ENCODE measurements at places on chromosomes 2 and 18.

DNA sequence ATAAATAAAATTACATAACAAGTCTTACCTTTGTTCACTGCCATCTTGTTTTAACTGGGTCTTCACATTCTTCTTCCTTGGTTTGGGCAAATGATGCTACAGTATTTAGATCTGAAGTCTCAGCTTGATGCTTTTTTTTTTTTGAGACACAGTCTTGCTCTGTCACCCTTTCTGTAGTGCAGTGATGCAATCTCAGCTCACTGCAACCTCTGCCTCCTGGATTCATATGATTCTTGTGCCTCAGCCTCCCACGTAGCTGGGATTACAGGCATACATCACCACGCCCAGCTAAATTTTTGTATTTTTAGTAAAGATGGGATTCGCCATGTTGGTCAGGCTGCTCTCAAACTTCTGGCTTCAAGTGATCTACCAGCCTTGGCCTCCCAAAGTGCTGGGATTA is 53.2 kb upstream of the MAT2A start:
- DNase-seq, result no peak

- DNase-seq, result no peak
These were observed 45.6 kb upstream of the SLC1A4 start for GRCh38 chr2:64943387-64944150.

DNA sequence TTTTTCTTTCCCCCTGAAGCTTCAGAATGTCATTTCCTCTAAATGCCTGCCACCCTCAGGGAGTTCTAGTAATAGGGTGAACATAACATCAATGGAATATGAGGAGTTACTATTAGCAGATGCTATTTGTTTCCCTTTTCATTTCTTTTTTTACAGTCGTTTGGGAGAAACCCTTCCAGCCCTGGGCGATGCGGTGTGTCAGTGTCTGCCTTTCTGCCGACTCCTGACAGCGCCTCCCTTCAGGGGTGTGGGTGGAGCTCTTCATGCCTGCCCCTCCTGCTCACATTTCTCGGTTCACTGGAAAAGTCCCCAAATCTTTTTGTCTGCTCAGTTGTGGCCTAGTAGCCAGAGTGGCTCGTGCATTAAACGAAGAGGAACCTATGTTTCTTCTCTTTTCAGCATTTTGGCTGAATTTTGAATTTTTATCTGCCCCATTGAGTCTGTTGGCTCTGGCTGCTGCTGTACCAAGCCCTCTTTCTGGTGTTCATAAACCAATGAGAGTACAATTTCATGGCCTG is 72.3 kb downstream of the FMNL2 start:
- no peak for DNase-seq

- peak; percentile 17 for DNase-seq
These were observed 72.1 kb downstream of the CABLES1 start for GRCh38 chr18:23207191-23207955.

DNA sequence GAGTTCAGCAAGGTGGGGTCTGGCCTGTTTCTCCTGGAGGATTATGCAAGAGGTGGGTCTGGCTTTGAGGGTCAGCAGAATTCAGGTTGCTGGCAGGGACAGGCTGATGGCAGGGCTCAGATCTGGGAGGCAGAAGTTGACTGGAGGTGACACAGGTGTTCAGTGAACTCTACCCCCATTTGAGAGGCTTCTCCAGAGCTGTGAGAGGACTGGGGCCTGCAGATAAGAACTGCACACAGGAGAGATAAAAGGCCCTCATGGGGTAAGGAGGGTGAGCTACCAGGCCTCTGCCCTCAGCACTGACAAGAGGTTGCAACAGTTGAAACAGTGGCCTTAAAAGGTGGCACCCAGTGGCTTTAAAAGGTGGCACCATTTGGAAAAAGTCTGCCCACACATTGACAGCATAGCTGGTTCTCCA is 13.1 kb downstream of the MOCOS start:
- no peak for DNase-seq

- DNase-seq, result no peak
These were observed 110.6 kb downstream of the UPP2 start for GRCh38 chr2:158212301-158212700.

GRCh38 chr18:28459587-28459986 is 282.7 kb upstream of the CDH2 start:
- DNase-seq, result no peak

- DNase-seq, result no peak
These were observed 639.3 kb downstream of the CNTNAP5 start for GRCh38 chr2:124664363-124664762.

GRCh38 chr2:37149626-37150322 is 7.0 kb downstream of the EIF2AK2 start:
- no peak for DNase-seq

DNA sequence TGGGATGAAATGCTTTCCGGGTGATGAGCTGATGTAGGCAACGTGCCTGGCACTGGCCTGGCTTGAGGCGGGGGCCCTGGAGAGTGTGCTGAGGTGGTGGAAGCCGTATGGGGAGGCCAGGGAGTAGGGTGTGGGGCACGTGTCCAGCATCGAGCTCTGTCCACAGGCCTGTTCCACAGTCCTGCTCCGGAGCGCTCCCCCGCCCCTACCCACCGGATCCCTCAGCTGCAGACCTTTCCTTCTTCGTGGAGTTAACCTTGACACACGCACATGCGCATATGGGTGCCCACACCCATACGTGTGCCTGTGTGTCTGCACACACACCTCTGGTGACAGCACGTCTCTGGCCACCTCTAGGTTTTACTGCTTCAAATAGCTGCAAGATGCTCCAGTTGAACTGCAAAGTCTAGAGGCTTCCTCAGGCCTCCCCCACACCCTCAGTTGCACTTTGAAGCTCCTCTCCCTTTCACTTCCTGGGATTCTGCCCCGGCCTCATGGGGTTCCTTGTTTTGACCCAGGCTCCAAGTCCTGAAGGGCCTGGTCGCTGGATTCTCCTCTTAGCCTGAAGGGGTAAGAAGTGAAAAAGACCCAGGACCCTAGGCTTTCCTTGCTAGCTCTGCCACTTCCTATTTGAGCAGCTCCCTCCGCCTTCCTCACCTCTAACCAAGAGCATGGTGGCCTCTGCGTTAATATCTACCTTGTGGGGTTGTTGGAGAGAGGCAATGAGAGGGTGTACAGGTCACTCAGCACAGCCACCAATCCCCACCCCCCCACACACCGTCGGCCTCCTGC is 49.5 kb downstream of the INHBB start:
- DNase-seq, result no peak

DNA sequence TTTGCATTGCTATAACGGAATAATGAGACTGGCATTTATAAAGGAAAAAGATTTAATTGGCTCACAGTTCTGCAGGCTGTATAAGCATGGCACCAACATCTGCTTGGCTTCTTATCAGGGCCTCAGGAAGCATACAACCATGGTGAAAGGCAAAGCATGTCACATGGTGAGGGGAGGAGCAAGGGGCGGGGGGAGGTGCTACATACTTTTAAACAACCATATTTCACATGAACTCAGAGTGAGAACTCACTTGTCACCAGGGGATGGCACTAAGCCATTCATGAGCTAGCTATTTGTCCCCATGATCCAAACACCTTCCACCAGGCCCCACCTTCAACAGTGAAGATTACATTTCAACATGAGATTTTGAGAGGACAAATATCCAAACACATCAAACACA is 188.7 kb downstream of the MBD5 start:
- DNase-seq, result no peak

Data from stimulated activated CD8-positive, alpha-beta memory T cell treated with anti-CD3 and anti-CD28 coated beads, Interleukin-15, amount 100 ng/mL, for 48 hours (primary cell).